Foreskin fibroblast (primary cell): ENCODE measurements at places on chromosomes 4 and X.

DNA sequence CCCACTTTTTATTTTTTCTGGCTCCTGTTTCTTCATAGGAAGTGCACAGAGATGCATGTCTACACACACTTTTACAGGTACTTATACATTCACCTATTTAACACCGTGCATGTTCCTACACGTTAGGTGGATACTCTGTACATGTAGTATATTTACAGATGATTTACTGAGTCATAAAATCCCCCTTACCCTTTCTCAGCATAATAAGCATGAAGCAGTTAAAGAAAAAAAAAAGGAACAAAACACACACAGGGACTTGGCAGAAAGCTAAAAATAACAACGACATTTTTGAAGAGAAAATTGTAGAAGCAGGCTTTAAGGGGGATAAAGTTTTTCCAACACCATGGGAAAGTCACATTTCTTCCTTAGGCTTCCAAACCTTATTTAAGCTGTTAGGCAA is 96.4 kb upstream of the IQCM start:
- peak; percentile 7 for DNase-seq

GRCh38 chrX:46571423-46572339 is 1.9 kb upstream of the CHST7 start:
- no peak for DNase-seq

GRCh38 chr4:2243681-2244380 is 1.9 kb upstream of the HAUS3 start:
- peak; percentile 36 for DNase-seq

- DNase-seq: no peak
Measured at GRCh38 chr4:10102474-10103332, 13.9 kb downstream of the WDR1 start.

- DNase-seq: no peak
Measured at GRCh38 chrX:4397471-4397870, 684.0 kb upstream of the PRKX start.

GRCh38 chr4:126568652-126569570 is 1063.8 kb upstream of the INTU start:
- DNase-seq: peak; percentile 1

- peak; percentile 87 for DNase-seq
Measured at GRCh38 chr4:85478576-85478975, 3.6 kb downstream of the ARHGAP24 start.

DNA sequence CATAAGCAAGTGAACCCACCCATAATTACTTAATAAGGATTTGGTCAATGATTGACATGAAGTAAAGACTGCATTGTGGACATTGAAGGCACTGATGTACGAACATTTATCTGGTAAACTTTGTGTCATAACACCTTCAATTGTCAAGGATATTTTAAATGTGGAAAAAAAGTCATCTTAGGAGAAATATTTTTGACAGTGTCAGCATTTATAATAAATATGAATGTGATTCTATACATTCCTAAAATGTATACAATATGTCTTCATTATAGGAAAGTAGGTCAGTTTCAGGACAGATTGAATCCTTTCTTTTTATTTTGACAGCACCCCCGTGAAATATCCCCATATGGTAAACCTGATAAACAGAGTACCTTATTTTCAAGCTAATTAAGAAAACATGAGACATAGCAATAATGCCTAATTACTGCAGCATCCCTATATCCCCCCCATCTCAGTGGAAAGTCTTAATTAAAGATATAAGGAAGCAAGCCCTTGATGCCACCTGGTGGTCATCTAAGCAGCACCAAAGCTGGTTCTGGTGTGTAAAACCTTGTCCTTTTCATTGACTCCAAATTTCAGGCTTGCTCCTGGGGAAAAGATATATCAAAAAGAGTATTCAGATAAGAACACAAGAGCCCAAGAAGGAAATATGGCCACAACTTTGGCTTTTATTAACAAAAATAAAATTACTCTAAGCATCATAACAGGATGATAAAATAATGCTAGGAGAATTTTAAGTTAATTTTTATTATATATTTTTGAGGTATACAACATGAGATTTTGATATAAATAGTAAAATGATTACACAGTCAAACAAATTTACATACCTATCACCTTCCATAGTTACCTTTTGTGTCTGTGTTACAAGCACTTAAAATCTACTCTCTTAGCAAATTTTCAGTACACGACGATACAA is 379.7 kb downstream of the TLL1 start:
- peak; percentile 45 for DNase-seq

- no peak for DNase-seq
Measured at GRCh38 chr4:38512840-38513239, 151.2 kb upstream of the KLF3 start.

DNA sequence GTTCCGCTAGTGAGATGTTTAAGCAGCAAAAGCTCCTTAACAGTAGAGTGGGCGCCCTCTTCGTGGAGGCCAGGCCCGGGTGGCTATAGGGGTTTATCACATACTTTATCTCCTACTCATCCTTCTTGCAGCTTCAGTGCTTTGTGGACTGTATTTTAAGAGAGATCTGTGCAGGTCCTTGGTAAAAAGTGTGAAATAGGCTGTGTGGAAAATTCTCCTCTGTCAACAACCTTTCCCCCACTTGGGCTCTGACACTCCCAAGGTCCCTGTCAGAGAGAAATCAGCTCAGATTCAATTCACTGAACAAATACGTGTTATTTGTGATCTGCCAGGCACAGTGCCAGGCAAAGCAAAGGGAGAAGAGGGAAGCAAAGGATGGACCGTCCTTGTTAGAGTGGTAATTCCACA is 214.3 kb upstream of the PPARGC1A start:
- peak; percentile 38 for DNase-seq

DNA sequence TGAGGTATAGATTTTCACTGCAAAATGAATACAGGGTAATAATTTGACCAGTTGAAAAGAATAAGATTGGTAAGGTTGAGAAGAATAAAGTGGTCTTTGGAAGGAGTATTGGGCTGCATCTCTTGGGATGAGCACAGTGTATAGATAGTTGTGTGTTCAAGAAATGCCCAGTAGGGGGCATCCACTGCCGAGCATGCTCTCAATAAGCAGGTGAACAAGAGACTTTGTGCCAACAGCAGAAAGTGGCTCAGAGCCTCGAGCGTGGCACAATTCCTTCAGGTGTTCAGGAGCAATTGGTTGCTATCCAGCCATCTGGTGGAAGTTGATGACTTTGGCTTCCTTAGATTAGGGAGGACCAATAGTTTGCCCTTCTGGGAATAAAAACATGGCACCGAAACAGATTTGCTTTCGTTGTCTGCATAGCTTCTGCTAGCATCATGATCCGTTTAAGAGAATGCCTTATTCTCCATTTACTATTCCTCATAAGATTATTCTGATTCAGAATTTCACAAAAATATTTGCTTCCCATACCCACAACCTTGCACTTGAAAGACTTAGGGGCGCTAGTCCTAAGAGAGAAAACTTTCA is 258.1 kb upstream of the NEIL3 start:
- peak; percentile 35 for DNase-seq

GRCh38 chrX:118823263-118824172 is at the start of gene ZCCHC12:
Gene ZCCHC12, plus strand, starts transcription at chrX:118823824. Its CDS starts 1,421 bp downstream, at chrX:118825245.
- peak; percentile 61 for DNase-seq

DNA sequence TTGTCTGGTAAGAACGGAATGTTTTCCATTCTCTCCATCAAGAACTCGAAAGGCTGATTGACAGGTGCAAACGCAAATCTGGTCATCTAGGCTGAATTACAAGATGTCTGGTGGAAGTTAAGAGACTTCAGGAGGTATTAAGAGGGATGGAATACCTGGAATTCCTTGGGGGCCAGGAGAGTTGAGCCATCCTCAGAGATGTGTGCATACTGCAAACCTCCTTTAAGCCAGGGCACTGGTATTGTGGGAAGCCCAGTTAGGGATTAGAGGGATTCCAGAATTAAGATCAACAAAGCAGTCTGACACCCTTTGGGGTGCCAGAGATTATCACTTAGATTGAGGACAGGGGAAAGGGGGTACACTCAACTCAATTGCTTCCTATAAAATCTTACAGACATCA is 151.4 kb downstream of the VCX3A start:
- DNase-seq: no peak
